SK-MEL-5 (cell line): ENCODE measurements at places on chromosomes 5 and 9. TPM values are rescaled to one million over a fixed set of nuclear protein-coding genes. Genes with fewer than 3 reads are reported as not detected.

DNA sequence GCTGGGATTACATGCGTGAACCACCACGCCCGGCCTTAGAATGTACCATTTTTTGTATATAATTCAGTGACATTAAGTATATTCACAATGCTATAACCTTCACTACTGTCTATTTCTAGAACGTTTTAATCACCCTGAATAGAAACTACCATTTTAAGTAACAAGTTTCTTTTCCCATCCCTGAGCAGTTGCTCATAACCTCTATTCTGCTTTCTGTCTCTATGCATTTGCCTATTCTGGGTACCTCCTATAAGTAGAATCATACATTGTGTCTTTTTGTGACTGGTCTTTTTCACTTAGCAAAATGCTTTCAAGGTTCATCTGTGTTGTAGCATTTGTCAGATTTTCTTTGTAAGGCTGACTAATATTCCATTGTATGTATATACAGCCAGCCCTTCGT lies 39.9 kb downstream of the DDX46 start:
- DNase-seq: no peak

- DNase-seq: no peak
Observed at GRCh38 chr5:112329419-112330090, 89.5 kb downstream of the EPB41L4A start.

GRCh38 chr5:74414228-74414627 lies 226.3 kb downstream of the ENC1 start:
- DNase-seq: no peak

The RPL37 gene
- total RNA-seq: 4,634 and 5,256 TPM in 2 replicates
